Aorta (tissue), 5 donors: ENCODE measurements at places on chromosomes 12 and 14. TPM values are rescaled to one million over a fixed set of nuclear protein-coding genes. Genes with fewer than 3 reads are reported as not detected.

Gene KCNH3
- 1.7 TPM for total RNA-seq

Gene ADCY4
- total RNA-seq, result 45.7 TPM

Gene GDF3
- 0.30 TPM for total RNA-seq

Gene ANG
- 19.7 TPM for total RNA-seq

Gene MYF5
- not detected for total RNA-seq

Gene CARMIL3
- 0.42 TPM for total RNA-seq

Gene WBP11
- 44.7 TPM for total RNA-seq

Gene ACRBP
- total RNA-seq, result 1.8 TPM

GRCh38 chr12:89864411-89864810 lies 155.8 kb upstream of the ATP2B1 start:
- H3K4me3 ChIP-seq, result no peak overlapping the region
- no peak for DNase-seq
- no peak overlapping the region for H3K27ac ChIP-seq
- H3K27me3 ChIP-seq, result no peaks in the 10 kb centered on the region

- H3K27ac ChIP-seq, result no peak overlapping the region
- H3K4me3 ChIP-seq, result no peak overlapping the region
- H3K36me3 ChIP-seq, result no peaks in the 10 kb centered on the region
- no peak for DNase-seq
Observed at GRCh38 chr14:63901434-63902085, 48.8 kb downstream of the SYNE2 start.

DNA sequence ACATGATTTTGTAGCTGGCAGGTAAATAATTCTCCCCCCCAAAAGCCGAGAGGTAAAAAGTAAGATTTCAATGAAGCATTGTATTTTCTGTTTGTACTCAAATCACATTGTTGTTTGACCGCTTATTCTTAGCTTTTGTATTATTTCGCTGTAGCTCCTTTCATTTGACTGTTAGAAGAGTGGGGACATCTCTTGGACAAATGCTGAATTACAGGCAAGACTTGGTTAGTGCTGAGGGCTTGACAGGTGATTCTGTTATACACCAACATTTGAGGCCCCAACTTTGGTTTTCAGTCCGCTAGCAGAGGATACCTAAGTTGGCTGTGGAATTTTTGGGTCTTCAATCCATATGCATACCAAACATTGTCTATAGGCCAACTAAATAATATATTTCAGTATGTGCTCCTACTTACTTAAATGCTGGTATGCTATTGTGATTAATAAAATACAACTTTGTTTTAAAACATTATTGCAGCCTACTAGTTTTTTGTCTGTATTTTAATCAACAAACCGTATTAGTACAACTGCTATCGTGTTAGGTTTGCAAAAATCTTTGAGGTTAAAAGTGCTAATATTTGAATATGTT lies 102.2 kb downstream of the ERC1 start:
- no peaks in the 10 kb centered on the region for H3K27me3 ChIP-seq
- no peak overlapping the region for H3K27ac ChIP-seq

- no peak overlapping the region for H3K27ac ChIP-seq
- no peaks in the 10 kb centered on the region for H3K27me3 ChIP-seq
- H3K4me3 ChIP-seq, result no peak overlapping the region
- no peaks in the 10 kb centered on the region for H3K36me3 ChIP-seq
Observed at GRCh38 chr12:28219827-28220226, 29.6 kb downstream of the CCDC91 start.

DNA sequence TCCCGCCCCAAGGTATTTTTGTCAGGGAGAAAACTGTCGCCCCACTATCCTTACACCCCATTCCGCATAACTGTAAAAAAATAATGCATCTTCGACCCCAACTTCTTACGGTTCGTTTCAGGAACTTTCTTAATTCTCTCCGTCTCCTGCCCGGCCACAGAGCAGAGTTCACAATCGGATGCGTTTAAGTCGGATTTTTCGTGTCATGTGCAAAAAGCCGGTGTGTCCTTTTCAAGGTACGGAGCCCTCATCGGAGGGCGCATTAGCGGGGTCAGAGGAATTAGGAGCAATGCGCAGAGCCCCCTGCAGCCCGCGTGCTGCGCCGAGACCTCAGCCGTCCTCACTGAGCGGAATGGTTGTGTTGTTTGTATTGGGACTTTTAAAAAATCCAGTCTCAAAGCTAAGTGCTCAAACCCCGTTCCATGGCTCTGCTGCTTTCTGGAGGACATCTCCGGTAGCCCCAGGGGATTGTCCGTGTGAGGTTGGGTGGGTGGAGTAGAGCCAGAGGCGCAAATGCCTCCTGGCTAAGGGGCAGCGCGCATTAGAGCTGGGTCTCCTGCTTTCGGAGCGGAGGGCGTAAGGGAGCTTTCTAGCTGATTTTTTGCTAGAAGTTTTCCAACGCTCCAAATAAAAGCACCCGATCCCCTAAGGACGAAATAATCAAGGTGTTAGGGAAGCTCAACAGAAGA lies 3.9 kb upstream of the GSC start:
- H3K27me3 ChIP-seq, result peaks cover 6% of the 10 kb centered on the region
- no peaks in the 10 kb centered on the region for H3K36me3 ChIP-seq
- no peak overlapping the region for H3K27ac ChIP-seq
- H3K4me3 ChIP-seq, result no peak overlapping the region
- H3K4me1 ChIP-seq, result no peaks in the 10 kb centered on the region

DNA sequence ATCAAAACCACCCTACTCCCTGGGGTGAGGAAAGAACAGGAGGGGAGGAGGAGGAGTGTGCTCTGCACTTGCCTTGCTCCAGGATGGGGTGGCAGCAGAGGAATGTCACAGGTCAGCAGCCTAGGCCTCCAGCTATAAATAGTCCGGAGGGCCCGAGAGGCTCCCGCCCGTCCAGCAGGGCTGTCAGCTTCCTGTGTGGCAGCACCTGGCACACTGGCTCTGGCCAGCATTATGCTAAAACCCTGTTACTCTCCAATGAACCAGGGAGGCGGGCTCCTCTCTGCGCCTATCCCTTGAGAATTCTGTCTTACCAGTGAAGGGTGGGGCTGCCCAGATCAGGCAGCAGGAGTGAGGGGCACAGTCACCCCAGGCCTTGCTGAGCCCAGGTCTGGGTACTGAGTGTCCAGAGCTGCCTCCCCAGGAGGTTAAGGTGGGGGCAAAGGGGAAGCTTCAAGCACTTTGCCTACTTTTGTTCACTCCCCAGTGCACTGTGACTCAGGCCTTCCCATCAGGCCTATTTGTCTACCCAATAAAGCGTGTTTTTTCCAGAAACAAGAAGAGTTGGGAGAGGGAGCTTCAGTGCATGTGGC lies 1.2 kb upstream of the COX14 start:
- peak; percentile 86 for DNase-seq
- H3K4me3 ChIP-seq, result no peak overlapping the region
- peak overlapping the region; percentile 62 for H3K27ac ChIP-seq
- H3K27me3 ChIP-seq, result no peaks in the 10 kb centered on the region
- H3K36me3 ChIP-seq, result no peaks in the 10 kb centered on the region

DNA sequence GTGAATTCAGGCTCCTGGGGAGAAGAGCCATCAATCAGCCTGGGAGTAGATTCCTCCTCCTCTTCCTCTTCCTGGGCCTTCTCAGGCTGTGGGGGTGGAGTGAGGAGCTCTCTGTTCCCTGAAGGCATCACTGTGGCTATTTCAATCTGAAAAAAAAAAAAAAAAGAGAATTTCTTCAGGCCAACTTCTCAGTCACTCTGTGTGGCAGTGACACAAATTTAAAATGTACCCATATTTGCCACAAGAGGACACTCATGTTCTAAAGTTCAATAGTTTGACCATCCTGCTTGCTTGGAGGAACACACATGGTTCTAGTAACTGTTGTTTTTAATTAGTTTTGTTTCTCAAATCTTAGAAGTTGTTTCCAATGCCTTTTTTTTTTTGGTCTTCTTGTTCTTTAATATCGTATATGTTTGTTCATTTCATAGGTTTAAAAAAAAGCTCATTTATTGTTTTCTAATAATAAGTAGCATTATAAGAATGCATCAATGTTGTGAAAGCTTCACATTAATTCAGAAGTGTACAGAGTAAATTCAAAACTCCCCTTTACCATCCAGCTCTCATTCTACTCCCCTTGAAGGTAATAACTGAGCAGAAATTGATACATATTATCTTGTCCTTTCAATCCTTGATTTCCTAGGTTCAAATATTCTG lies 23.3 kb upstream of the CCER1 start:
- no peak overlapping the region for H3K4me3 ChIP-seq
- no peaks in the 10 kb centered on the region for H3K27me3 ChIP-seq
- no peaks in the 10 kb centered on the region for H3K36me3 ChIP-seq
- no peaks in the 10 kb centered on the region for H3K4me1 ChIP-seq

DNA sequence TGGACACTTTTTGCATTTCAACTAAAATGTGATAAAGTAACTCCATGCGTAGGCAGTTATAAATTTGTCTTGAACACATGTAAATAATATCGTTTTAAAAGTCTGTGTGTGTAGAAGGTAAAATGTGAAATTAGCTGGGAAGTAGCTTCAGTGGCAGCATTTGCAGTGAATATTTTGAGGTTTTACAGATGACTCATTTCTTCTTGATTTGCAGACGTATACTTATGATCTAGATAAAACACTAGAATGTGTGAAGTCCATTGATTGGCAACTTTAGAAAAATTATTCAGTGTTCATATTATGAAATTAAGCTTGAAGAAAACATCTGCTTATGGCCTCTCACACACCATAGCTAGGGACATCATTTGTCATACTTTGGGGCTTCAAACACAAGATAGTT lies 788.6 kb upstream of the NOVA1 start:
- no peaks in the 10 kb centered on the region for H3K27me3 ChIP-seq
- no peak for DNase-seq
- H3K36me3 ChIP-seq, result no peaks in the 10 kb centered on the region
- H3K4me1 ChIP-seq, result no peaks in the 10 kb centered on the region
- no peak overlapping the region for H3K4me3 ChIP-seq
- H3K27ac ChIP-seq, result no peak overlapping the region

DNA sequence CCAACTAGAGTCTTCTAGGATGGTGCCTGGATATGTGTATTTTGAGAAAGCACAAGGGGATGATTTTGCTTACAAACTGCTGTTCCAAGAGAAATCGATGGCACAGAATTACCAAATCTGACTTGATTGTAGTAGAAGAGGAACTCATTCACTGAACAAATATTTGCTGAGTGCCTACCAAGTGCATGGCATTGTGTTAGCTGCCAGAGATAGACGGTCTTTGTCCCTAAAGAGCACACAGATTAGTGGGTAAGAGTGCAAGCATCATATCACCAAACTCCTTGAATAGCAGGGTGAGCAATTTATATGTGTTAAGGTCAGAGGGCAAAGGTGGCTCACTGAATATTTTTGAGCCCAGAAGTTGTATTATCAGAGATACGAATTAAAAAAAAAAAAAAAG lies 3.5 kb upstream of the FOXN3 start:
- H3K27me3 ChIP-seq, result no peaks in the 10 kb centered on the region
- no peak overlapping the region for H3K4me3 ChIP-seq
- no peaks in the 10 kb centered on the region for H3K36me3 ChIP-seq
- no peaks in the 10 kb centered on the region for H3K4me1 ChIP-seq

- no peak overlapping the region for H3K4me3 ChIP-seq
- no peaks in the 10 kb centered on the region for H3K36me3 ChIP-seq
- H3K4me1 ChIP-seq, result no peaks in the 10 kb centered on the region
- no peaks in the 10 kb centered on the region for H3K27me3 ChIP-seq
Observed at GRCh38 chr14:102389246-102389645, 26.5 kb downstream of the TECPR2 start.

DNA sequence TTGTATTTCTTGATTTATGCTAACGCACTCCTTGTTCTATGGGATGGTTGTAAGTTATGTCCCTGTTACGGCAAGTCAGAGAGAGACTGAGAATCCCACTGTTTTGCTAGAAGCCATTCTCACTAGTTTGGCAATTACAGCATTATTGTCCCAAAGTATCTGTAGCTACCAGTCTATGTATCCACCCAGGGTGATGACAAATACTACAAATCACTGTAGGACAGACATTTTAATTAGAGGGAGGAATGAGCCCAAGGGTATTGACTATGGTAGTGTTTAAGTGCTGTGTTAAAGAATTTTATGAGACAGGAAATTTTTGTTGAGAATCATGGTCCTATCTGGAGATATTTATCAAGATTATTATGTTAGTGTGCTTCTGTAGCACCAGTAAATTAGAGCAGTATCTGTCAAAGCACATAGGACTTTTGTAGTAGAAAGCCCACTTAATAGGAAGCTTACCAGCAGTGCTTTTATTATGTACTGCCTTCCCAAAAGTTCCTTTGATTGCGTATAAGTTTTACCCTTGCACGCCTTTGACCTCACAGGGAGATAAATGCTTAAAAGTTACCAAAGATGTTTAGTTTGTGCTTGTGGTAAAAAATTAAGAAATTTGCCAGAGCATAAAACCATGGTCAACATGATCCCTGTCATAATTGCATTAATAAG lies 10.7 kb downstream of the PRKCH start:
- no peak for DNase-seq
- H3K4me3 ChIP-seq, result no peak overlapping the region
- H3K27ac ChIP-seq, result no peak overlapping the region
- H3K27me3 ChIP-seq, result no peaks in the 10 kb centered on the region
- H3K4me1 ChIP-seq, result no peaks in the 10 kb centered on the region

GRCh38 chr12:46664761-46665287 lies 161.0 kb downstream of the SLC38A4 start:
- H3K4me1 ChIP-seq, result peaks cover 2% of the 10 kb centered on the region
- DNase-seq, result no peak

- H3K27ac ChIP-seq, result no peak overlapping the region
- H3K4me1 ChIP-seq, result no peaks in the 10 kb centered on the region
Observed at GRCh38 chr12:52600475-52600874, 788 bp downstream of the KRT72 start.

- H3K4me1 ChIP-seq, result no peaks in the 10 kb centered on the region
- no peaks in the 10 kb centered on the region for H3K27me3 ChIP-seq
Observed at GRCh38 chr14:82626156-82627066, 1092.8 kb upstream of the SEL1L start.

GRCh38 chr14:90193925-90194324 lies 62.4 kb upstream of the PSMC1 start:
- H3K27me3 ChIP-seq, result no peaks in the 10 kb centered on the region
- H3K4me3 ChIP-seq, result no peak overlapping the region
- no peaks in the 10 kb centered on the region for H3K4me1 ChIP-seq
- no peak for DNase-seq

- no peak overlapping the region for H3K27ac ChIP-seq
- H3K4me1 ChIP-seq, result no peaks in the 10 kb centered on the region
- no peak for DNase-seq
- H3K36me3 ChIP-seq, result no peaks in the 10 kb centered on the region
- no peaks in the 10 kb centered on the region for H3K27me3 ChIP-seq
Observed at GRCh38 chr14:70515811-70516210, 19.0 kb downstream of the ADAM20 start.

DNA sequence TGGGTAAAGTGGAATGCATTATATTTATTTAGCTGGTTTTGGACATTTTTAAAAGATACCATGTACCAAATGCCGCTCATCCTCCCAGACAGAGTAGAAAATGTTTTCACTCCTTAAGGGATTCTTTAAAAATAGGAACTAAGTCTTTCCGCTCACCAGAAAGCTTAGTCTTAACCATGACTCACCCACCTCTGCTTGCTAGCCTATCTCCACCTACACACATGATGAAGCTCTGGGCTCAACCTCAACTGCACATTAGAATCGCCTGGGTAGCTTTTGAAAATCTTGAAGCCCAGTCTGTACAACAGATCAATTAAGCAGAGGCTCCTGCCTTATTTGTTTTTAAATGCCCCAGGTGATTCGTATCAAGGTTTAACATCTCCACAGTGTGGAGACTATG lies 260.5 kb downstream of the NEDD1 start:
- DNase-seq, result no peak
- H3K4me3 ChIP-seq, result no peak overlapping the region
- no peaks in the 10 kb centered on the region for H3K4me1 ChIP-seq
- no peaks in the 10 kb centered on the region for H3K27me3 ChIP-seq

GRCh38 chr14:105249182-105250007 lies 1.1 kb downstream of the BTBD6 start:
- H3K36me3 ChIP-seq, result no peaks in the 10 kb centered on the region
- DNase-seq, result no peak
- peak overlapping the region; percentile 70 for H3K4me3 ChIP-seq
- peak overlapping the region; percentile 52 for H3K27ac ChIP-seq
- H3K4me1 ChIP-seq, result no peaks in the 10 kb centered on the region
- H3K27me3 ChIP-seq, result no peaks in the 10 kb centered on the region
